K562 (cell line): ENCODE measurements at places on chromosomes 6 and 20. TPM values are rescaled to one million over a fixed set of nuclear protein-coding genes. Genes with fewer than 3 reads are reported as not detected.

DNA sequence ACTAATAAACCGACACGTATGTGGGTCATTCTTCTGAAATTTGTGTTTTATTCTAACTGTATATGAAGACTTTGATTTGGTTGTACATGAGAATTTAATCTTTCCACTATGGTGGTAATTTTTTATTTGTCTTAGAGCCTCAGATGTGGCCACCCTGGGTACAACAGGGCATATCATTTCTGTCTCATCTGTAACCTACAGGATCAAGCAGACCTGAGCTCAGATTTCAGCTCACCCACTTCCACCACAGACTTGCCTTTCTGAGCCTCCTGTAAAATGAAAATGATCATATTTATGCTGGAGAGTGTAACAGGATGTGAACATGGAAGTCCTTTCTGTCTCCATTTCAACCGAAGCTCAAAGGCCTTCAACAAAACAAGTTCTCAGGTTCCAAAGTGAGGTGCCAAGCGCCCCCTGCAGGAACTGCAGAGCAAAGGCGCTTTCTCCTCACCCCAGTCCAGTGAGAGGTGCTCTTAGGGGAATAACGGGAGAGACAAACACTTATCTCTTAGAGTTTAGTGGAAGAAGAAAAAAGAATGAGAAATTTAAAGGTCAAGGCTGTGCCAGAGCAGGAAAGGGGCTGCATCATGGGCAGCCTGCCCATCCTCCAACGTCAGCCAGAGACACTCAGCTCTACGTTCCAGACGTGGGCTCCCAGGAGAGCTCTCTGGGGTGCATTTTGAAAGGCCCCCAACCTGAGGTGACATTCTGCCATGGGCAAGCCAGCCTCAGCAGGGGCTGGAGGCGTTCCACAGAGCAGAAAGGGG lies 23.0 kb upstream of the CD24 start:
- no peaks in the 10 kb centered on the region for H3K27me3 ChIP-seq
- DNase-seq = peak; percentile 74
- no peak overlapping the region for H3K27ac ChIP-seq
- H3K36me3 ChIP-seq = no peaks in the 10 kb centered on the region

Gene C6orf163
- total RNA-seq = 1.4 and 1.8 TPM in 2 replicates

GRCh38 chr20:653110-653589 lies at the start of gene SRXN1:
TSS of gene SRXN1 (minus strand) at chr20:653200. CDS start at chr20:653185, 15 bp downstream.
- peak within 1 kb of the TSS; percentile 70 for H3K4me3 ChIP-seq
- peak within 1 kb of the TSS; percentile 98 for H3K27ac ChIP-seq
- peaks cover 46% of the 10 kb centered on the region for H3K4me1 ChIP-seq
- no peaks in the 10 kb centered on the region for H3K27me3 ChIP-seq

GRCh38 chr6:106048336-106048735 lies 37.8 kb upstream of the PRDM1 start:
- H3K4me1 ChIP-seq = peaks cover 10% of the 10 kb centered on the region
- no peak overlapping the region for H3K27ac ChIP-seq
- no peaks in the 10 kb centered on the region for H3K36me3 ChIP-seq

- no peak for DNase-seq
- peaks cover 2% of the 10 kb centered on the region; the same call in 1 of the 3 replicates for H3K27me3 ChIP-seq
- no peaks in the 10 kb centered on the region for H3K36me3 ChIP-seq
- peaks cover 10% of the 10 kb centered on the region; the same call in 1 of the 3 replicates for H3K4me1 ChIP-seq
Observed at GRCh38 chr20:48141660-48142515, 356.6 kb upstream of the SULF2 start.

DNA sequence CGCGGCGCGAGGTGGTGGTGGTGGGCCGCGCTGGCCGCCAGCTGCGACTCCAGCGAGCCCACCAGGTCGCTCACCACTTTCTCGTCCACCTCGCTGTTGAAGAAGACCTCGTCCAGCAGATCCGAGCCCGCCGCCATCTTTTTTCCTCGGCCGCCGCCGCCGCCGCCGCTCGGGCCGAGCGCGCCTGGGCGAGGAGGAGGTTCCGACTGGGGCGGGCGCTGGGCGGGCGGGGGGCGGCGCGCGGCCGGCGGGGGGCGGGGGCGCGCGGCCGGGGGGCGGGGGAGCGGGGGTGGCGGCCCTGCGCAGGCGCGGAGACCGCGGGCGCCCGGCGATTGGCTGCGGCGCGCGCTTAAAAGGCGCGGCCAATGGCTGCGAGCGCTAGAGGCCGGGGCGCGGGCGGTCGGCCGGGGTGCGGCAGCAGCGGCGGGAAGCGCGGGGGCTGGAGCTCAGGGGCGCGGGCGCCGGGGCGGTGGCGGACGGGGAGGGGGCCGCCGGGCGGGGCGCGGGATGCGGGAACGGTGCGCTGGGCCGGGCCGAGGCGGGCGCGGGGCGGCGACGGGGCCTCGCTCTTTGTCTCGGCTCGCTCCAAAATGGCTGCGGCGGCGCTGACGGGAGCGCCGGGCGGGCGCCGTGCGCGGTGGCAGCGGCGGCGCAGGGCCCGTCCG lies at the start of gene TAF4:
Gene TAF4 (minus strand): TSS at position 208 of the 665 bp plus-strand sequence. CDS start 71 bp downstream, at position 137.
- peaks cover 19% of the 10 kb centered on the region for H3K4me1 ChIP-seq
- H3K36me3 ChIP-seq = peaks cover 31% of the 10 kb centered on the region
- DNase-seq = peak; percentile 99
- peak within 1 kb of the TSS; percentile 64 for H3K4me3 ChIP-seq

DNA sequence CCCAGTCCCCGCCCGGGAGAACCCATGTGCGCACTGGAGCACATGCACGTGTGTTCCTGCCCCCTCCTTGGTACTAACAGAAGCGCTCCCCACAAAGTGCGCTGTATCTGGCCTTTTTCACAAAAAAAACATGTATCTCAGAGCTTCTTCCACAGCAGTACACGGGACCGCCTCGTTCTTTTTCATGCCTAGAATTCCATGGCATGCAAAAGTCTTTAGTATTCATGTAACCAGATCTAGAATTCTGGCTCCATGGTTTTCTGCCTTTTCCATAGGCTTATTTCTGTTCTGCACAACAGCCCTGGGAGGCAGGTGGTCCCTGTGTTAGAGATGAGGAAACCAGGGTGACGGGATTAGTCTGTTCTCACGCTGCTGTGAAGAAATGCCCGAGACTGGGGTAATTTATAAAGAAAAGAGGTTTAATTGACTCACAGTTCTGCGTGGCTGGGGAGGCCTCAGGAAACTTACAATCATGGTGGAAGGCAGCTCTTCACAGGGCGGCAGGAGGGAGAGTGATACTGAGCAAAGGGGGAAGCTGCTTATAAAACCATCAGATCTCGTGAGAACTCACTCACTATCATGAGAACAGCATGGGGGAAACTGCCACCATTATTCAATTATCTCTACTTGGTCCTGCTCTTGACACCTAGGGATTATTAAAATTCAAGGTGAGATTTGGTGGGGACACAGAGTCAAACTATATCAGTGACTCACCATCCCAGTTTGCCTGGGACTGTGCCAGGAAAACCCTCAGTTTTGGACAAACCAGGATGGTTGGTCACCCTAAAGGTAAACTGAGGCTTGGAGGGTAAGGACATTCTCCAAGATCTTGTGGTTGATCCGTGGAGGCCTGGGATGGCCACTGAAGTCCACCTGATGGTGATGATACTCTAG lies 41.0 kb downstream of the C20orf203 start:
- DNase-seq = peak; percentile 49
- H3K27ac ChIP-seq = peak overlapping the region; percentile 85
- peak overlapping the region; percentile 54 for H3K4me3 ChIP-seq
- no peaks in the 10 kb centered on the region for H3K27me3 ChIP-seq
- peaks cover 33% of the 10 kb centered on the region for H3K36me3 ChIP-seq

- no peak for DNase-seq
- H3K36me3 ChIP-seq = no peaks in the 10 kb centered on the region
- no peak overlapping the region for H3K27ac ChIP-seq
- H3K27me3 ChIP-seq = no peaks in the 10 kb centered on the region
- H3K4me1 ChIP-seq = no peaks in the 10 kb centered on the region
- no peak overlapping the region for H3K4me3 ChIP-seq
Observed at GRCh38 chr6:50390416-50390815, 322.9 kb upstream of the TFAP2D start.

Gene TRIM38
- total RNA-seq = 5.3 and 6.3 TPM in 2 replicates

Gene HUS1B
- 1.0 and 1.4 TPM in 2 replicates for total RNA-seq

DNA sequence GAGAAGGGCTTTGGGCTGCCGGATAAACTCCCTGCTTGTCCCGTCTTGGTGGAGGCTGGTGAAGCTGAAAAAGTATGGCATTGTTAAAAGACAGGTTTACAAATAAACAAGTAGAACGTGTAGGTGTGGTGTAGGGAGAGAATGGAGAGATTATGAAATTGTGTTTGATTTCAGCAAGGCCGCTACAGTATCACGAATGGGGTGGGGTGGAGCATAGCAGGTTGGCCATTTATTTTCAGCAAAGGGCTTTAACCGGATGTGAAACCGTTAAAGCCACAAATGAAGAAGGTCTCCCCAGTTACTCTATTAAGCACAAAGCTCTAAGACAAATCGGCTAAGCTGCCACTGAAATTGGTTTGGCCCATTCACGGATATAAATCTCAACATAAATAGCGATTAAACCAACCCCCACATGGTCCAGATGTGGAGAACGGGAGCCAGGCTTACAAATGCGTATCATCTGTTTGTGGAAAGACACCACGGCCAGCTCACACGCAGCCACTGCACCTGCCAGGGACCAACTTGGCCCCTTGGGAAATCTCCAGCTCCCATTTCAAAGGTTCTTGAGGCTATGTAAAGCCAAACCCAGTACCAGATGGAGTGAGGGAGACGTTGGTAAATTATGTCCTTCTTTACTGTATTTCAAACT lies 94.0 kb downstream of the ZMYND8 start:
- peaks cover 96% of the 10 kb centered on the region for H3K36me3 ChIP-seq
- H3K4me3 ChIP-seq = no peak overlapping the region
- H3K27ac ChIP-seq = no peak overlapping the region
- no peaks in the 10 kb centered on the region for H3K4me1 ChIP-seq
- no peak for DNase-seq
- no peaks in the 10 kb centered on the region for H3K27me3 ChIP-seq

Gene NOX3
- total RNA-seq = not detected in 2 replicates

GRCh38 chr20:59087829-59088433 lies 45.3 kb upstream of the PRELID3B start:
- peaks cover 18% of the 10 kb centered on the region for H3K27me3 ChIP-seq
- no peaks in the 10 kb centered on the region for H3K4me1 ChIP-seq
- H3K27ac ChIP-seq = no peak overlapping the region

- H3K4me3 ChIP-seq = no peak overlapping the region
- H3K36me3 ChIP-seq = no peaks in the 10 kb centered on the region
- DNase-seq = no peak
- H3K27me3 ChIP-seq = no peaks in the 10 kb centered on the region
Observed at GRCh38 chr6:126266664-126267063, 73.3 kb upstream of the CENPW start.
